T-helper 17 cell (primary cell): ENCODE measurements at places on chromosomes 11 and 22. TPM values are rescaled to one million over a fixed set of nuclear protein-coding genes. Genes with fewer than 3 reads are reported as not detected.
A peak's percentile ranks its signal among the peaks of the same experiment; 100 is the strongest.

The HIC2 gene
- total RNA-seq = 11.5 TPM

The DEFB131B gene
- not detected for total RNA-seq

The ARHGAP32 gene
- 9.4 TPM for total RNA-seq

The SLC22A6 gene
- total RNA-seq = not detected

The SSTR3 gene
- 0.37 TPM for total RNA-seq

The GAB4 gene
- total RNA-seq = not detected

The TRIM29 gene
- not detected for total RNA-seq

The ADAMTS8 gene
- total RNA-seq = not detected

The RAC2 gene
- total RNA-seq = 297 TPM

The SAA2 gene
- not detected for total RNA-seq

The SESN3 gene
- total RNA-seq = 48.7 TPM

- H3K4me1 ChIP-seq = peaks cover 4% of the 10 kb centered on the region
- no peak overlapping the region for H3K4me3 ChIP-seq
- H3K27me3 ChIP-seq = no peaks in the 10 kb centered on the region
- no peak for DNase-seq
- H3K36me3 ChIP-seq = no peaks in the 10 kb centered on the region
Measured at GRCh38 chr22:38355275-38355674, 38.0 kb upstream of the CSNK1E start.

DNA sequence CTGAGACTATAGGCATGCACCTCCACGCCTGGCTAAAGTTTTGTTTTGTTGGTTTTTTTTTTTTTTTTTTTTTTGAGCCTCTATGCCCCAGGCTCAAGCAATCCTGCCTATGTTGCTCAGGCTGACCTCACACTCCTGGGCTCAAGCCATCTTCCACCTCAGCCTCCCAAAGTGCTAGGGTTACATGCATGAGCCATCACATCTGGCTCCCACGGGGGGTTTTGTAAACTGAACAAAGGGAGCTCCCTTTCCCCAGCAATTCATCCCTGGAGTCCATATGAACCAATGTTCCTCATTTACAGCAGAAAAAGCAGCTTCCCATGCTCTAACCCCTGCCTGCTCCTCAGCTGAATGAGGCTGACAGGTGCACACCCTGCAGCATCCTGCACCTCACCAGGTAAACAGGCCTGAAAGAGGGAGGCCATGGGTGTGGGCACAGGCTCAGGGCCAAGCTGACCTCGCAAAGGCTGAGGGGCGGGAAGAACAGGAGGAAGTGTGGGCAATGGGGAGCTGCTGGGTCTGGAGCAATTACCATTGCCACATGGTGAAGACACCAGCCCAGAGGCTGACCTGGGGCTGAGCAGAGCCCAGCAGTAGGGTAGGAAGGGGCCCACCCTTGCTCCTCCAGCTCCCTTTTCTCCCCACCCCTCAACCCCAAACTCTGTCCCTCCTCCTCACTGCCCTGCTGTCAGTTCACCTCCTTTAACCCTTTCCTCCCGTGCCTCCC, 58.2 kb downstream of the RBX1 start:
- no peak overlapping the region for H3K4me3 ChIP-seq
- no peak for DNase-seq
- H3K27me3 ChIP-seq = peaks cover 5% of the 10 kb centered on the region

DNA sequence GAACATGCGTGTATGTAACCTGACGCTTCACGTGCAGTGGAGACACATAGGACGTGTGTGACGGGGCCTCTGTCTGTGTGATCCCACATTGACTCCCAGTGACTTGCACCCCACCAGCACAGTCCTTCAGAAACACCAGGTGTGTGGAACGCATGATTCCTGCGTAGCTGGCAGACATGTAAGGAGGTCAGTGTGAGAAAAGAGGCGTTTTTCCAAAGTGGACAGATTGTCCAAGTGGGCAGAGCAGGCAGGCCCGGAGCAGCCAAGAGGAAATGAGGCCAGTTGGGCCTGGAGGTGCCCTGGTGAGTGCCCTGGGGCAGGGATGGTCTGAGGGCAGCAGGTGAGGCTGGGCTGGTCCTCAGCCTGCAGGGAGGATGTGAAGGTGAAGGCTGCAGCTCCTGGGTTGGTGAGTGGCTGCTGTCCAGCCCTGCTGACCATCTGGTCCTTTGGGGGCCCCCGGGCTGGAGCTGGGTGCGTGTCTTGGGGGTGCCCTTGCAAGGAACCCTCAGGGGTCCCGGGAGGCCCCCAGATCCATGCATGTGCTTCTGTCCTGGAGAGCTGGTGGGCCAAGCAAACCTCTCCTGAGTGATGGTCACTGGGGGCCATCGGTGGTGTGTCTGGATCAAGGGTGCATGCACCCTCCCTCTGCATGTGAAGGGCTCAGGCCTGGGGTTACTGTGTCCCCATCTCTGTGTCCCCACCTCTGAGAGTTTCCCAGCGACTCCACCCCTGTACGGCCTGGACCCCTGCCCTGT, 26.6 kb downstream of the SHANK3 start:
- no peaks in the 10 kb centered on the region for H3K36me3 ChIP-seq
- peaks cover 20% of the 10 kb centered on the region for H3K27me3 ChIP-seq
- H3K27ac ChIP-seq = no peak overlapping the region
- peaks cover 17% of the 10 kb centered on the region for H3K4me1 ChIP-seq
- no peak for DNase-seq

DNA sequence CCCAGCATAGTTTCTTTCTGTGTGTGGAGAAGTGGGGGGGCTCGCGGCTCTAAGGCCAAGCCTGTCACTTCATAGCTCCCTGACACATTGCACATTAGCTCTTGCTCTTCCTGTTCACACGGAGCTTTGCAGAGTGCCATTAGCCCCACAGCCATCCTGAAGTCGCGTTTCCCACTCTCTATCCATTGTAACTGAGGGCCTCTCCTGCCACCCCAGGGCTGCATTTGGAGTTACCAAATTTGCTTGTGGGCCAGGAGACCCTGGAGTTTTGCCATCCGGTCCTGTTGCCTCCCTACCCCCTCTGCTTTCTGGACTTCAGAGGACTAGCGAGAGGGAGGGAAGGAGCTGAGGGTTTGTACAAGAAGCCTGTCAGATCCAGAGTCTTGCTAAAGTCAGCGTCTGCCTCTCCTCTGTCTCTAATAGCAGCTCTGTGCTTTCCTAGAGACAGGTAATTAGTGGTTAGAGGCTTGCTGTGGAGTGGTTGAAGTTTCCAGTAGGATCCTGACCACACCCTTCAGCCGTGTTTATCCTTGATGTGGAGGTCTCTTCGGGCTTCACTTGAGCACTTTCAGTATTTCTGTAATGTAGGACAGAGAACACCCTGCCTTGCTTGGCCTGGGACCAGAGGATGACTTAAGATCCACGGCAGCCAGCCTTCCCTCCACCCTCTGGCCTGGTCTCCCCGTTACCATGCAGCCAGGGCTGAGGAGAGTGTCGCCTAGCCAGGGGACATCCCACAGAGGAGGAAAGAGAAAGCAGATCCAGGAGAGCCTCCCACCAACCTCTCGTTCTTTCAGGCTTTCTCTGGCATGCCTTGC, 14.1 kb downstream of the DCPS start:
- no peaks in the 10 kb centered on the region for H3K27me3 ChIP-seq
- H3K36me3 ChIP-seq = peaks cover 10% of the 10 kb centered on the region
- peaks cover 43% of the 10 kb centered on the region for H3K4me1 ChIP-seq
- H3K27ac ChIP-seq = peak overlapping the region; percentile 89

GRCh38 chr11:110809417-110810199, 97.4 kb upstream of the ARHGAP20 start:
- H3K36me3 ChIP-seq = no peaks in the 10 kb centered on the region
- no peak overlapping the region for H3K27ac ChIP-seq
- H3K4me1 ChIP-seq = no peaks in the 10 kb centered on the region
- no peaks in the 10 kb centered on the region for H3K27me3 ChIP-seq
- H3K4me3 ChIP-seq = no peak overlapping the region

DNA sequence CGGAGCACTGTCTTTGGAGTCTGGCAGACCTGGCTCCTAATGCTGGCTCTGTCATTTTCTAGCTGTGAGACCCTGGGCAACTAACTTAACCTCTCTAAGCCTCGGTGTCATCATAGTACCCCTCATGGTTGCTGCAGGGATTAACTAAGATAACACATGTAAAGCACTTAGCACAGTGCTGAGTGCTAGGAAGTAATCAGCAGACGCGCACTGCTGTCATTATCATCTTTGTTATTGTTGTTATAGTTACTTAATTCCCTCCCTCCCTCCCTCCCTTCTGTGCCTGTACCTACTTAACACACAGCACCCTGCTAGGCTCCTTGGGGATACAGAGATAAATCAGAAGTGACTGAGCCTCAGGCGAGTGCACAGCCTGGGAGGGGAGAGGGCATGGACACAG, 104.7 kb upstream of the PITPNB start:
- DNase-seq = no peak
- no peak overlapping the region for H3K27ac ChIP-seq
- no peaks in the 10 kb centered on the region for H3K4me1 ChIP-seq
- peaks cover 5% of the 10 kb centered on the region for H3K27me3 ChIP-seq
- no peaks in the 10 kb centered on the region for H3K36me3 ChIP-seq

DNA sequence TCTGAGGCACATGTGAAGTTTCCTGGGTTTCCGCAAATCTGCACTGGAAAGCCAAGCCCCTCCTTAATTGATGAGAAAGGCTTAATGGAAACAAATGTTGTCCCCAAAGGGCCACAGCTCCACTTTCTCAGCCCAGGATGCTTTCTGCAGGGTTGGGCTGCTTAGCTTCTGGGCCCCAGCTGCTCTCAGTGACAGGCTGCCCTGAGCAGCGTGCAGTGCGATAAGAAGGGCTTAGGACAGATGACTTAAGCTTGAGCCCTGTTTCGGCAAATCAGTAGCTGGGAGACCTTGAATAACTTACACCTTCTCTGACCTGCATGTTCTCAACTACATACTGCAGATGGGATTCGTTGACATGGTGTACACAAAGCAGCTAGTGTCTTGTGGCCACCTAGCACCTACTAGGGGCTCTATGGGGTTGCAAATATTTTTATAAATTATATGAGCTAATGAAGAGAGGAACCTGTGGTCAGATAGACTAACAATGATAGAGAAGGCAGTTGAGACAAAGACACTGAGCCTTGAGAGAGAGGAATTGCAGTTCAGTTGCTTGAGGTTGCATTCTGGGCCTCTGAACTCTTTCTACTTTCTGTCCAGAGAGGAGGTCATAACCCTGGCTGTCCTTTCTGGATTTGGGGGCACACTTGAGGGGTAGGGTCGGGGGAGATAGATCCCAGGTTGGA, 11.5 kb downstream of the STX3 start:
- peaks cover 18% of the 10 kb centered on the region for H3K4me1 ChIP-seq
- H3K27ac ChIP-seq = no peak overlapping the region
- H3K4me3 ChIP-seq = peak overlapping the region; percentile 84
- no peaks in the 10 kb centered on the region for H3K36me3 ChIP-seq
- no peaks in the 10 kb centered on the region for H3K27me3 ChIP-seq

DNA sequence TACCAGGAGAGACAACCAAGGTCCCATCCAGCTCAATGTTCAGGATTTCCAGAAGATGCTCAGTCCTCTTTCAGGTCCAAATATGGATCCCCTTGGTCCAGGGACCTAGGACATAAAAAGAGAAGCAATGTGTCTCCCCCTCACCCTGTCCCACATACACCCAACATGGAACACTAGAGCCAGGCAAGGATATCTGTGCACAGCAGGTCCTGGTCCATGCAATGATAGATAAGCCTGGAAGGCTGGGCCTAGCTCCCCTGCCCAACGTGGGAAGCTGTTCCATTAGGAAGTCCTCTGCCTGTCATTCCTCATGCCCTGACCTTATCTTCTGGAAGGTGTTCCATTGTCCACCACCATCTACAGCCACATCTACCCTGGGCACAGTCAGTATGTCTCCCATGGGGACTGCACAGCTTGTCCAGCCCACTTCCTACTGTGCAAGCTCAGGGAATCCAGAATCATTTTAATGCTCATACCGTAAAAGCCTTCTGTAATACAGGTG, 1434.8 kb downstream of the TBC1D22A start:
- H3K36me3 ChIP-seq = no peaks in the 10 kb centered on the region
- no peak overlapping the region for H3K27ac ChIP-seq
- no peak overlapping the region for H3K4me3 ChIP-seq
- DNase-seq = no peak

DNA sequence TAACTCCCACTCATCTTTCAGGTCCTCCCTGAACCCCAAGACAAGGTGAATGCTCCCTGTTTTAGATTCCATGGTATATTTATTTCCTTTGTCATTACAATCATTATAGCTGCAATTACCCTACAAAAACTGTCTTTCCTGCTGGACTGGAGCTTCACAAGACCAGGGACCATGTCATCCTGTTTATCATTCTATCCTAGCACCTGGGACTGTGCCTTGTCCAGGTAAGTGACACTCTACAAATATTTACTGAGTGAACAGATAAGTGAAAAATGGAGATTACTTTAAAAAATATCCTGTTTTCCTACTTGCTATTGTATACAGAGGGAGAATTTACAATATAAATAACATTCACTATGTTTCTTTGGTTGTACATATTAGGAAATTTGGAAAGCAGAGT, 22.5 kb upstream of the ELF5 start:
- H3K4me1 ChIP-seq = no peaks in the 10 kb centered on the region
- peaks cover 31% of the 10 kb centered on the region for H3K27me3 ChIP-seq
- H3K4me3 ChIP-seq = no peak overlapping the region
- H3K27ac ChIP-seq = no peak overlapping the region
- DNase-seq = no peak
- no peaks in the 10 kb centered on the region for H3K36me3 ChIP-seq

GRCh38 chr22:28833276-28833923, 33.0 kb upstream of the XBP1 start:
- H3K4me3 ChIP-seq = no peak overlapping the region
- DNase-seq = no peak
- no peaks in the 10 kb centered on the region for H3K27me3 ChIP-seq
- H3K27ac ChIP-seq = peak overlapping the region; percentile 68

GRCh38 chr11:64327375-64327774, 9.5 kb downstream of the PRDX5 start:
- no peak overlapping the region for H3K27ac ChIP-seq
- H3K4me3 ChIP-seq = no peak overlapping the region
- peaks cover 9% of the 10 kb centered on the region for H3K4me1 ChIP-seq
- H3K27me3 ChIP-seq = no peaks in the 10 kb centered on the region
- DNase-seq = no peak
- H3K36me3 ChIP-seq = no peaks in the 10 kb centered on the region

DNA sequence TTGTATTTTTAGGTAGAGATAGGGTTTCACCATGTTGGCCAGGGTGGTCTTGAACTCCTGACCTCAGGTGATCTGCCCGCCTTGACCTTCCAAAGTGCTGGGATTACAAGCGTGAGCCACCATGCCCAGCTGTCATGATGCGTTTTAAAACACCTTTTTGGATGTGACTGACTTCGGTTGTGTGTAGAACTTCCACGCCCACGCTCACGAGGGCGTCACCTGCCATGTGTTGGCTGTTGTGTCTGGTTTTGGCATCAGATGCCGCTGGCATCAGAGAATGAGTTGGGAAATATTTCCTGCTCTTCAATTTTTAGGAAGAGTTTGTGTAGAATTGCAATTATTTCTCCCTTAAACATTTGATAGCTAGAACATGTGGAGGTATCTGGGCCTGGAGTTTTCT, 109.1 kb downstream of the KCNQ1 start:
- no peak for DNase-seq
- H3K4me1 ChIP-seq = peaks cover 8% of the 10 kb centered on the region
- H3K4me3 ChIP-seq = no peak overlapping the region
- H3K27me3 ChIP-seq = no peaks in the 10 kb centered on the region
- H3K27ac ChIP-seq = no peak overlapping the region

GRCh38 chr11:45270946-45271716, 15.0 kb downstream of the SYT13 start:
- H3K36me3 ChIP-seq = peaks cover 3% of the 10 kb centered on the region
- peaks cover 83% of the 10 kb centered on the region for H3K27me3 ChIP-seq
- H3K4me3 ChIP-seq = no peak overlapping the region
- H3K4me1 ChIP-seq = no peaks in the 10 kb centered on the region
- no peak overlapping the region for H3K27ac ChIP-seq

- H3K27ac ChIP-seq = no peak overlapping the region
- peaks cover 11% of the 10 kb centered on the region for H3K4me1 ChIP-seq
- no peak for DNase-seq
Measured at GRCh38 chr22:17797721-17798559, 23.7 kb upstream of the BID start.

GRCh38 chr11:44366741-44367140, 56.8 kb upstream of the ALX4 start:
- H3K27ac ChIP-seq = no peak overlapping the region
- no peak overlapping the region for H3K4me3 ChIP-seq
- no peak for DNase-seq
- no peaks in the 10 kb centered on the region for H3K36me3 ChIP-seq
